ENCODE measurements at places on chromosomes 1 and 21.

DNA sequence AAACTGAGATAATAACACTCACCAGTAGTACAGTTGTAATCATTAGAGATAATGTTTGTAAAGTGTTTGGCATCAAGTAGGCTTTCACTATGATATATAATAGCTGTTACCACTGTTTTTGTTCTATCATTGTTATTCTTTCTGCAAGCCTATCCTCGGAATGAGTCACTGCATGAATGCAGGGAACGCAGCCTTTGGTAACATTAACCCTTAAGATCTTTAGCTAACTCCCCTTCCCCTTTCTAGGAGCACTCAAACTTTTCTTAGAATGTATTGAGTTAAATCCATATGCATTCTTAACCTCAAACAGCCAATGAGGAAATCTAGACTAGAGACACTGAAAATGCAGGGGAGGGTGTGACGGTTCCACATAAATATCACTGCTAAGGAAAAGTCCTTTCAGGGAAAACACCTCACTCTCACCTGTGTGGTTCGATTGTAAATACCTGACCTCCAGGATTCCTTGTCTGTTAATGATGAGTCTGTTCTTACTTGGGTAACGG lies 467.3 kb downstream of the SETD4 start:
- DNase-seq, result no peak

GRCh38 chr21:17388226-17388625 lies 124.6 kb upstream of the CXADR start:
- DNase-seq, result peak; percentile 88

DNA sequence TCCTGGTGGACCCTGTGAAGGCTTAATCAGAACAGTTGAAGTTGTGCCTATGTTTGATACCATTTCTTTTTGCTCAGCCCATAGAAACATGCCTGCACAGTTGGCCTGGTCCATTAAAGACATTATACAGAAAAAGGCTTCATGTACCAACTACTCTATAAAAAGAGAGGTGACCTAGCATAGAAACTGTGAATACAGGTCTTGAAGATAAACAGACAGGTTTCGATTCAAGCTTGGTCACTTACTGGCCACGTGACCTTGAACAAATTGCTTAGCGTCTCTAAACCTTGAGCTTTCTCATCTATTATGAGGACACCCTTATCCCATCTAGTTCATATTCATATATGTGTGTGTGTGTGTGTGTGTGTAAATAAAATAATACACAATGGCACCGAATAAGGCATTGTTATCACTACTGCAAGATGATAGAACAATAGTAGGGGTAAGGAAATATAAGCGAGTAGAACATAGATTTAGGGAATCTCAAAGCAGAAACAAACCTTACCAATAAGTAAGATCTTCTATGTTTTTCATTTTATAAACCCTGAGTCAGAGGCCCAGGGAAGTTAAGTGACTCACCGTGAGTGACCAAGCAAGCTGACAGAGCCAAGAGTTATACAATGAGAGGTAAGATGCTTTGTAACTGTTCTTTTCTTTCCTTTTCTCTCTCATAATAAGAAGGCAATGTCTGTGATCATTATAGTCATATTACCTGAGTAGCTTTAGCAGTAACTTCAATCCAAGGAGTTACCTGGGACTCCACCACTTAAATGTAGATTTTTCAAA lies 476.8 kb upstream of the DEPDC1 start:
- no peak for DNase-seq

- DNase-seq, result peak; percentile 11
Observed at GRCh38 chr1:86616433-86616832, 69.6 kb downstream of the CLCA4 start.

Data from NCI-H69 (cell line).